Psoas muscle (tissue), 8 donors: ENCODE measurements at places on chromosomes 4 and X. TPM values are rescaled to one million over a fixed set of nuclear protein-coding genes. Genes with fewer than 3 reads are reported as not detected.
A peak's percentile ranks its signal among the peaks of the same experiment; 100 is the strongest.

Gene TSPAN5
- total RNA-seq = 3.8 TPM

Gene CYTL1
- total RNA-seq = not detected

Gene PCSK1N
- not detected for total RNA-seq

Gene F11
- not detected for total RNA-seq

Gene ADAM29
- total RNA-seq = not detected

- DNase-seq = no peak
- no peaks in the 10 kb centered on the region for H3K36me3 ChIP-seq
Measured at GRCh38 chr4:106478152-106478551, 109.6 kb upstream of the GIMD1 start.

DNA sequence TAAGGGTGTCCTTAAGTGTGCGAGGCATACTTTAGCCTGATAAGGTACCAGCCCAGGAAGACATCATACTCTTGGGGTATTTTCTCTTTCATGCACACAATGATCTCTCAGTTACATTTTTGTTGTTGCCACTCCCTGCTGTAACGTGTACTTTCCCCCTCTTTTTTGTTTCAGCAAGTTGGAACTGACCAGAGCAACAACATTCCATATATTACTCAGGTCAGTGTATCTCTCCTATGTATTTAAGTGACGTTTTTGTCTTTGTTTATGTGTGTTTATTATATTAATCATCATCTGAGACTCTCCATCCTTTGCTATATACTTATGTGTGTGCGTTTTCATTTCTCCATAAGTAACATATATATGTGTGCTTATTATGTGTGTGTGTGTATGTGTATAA is 71.3 kb upstream of the VBP1 start:
- H3K36me3 ChIP-seq = no peaks in the 10 kb centered on the region
- no peaks in the 10 kb centered on the region for H3K27me3 ChIP-seq
- no peak overlapping the region for H3K4me3 ChIP-seq
- no peak for DNase-seq

- H3K36me3 ChIP-seq = no peaks in the 10 kb centered on the region
- H3K27ac ChIP-seq = no peak overlapping the region
- no peak for DNase-seq
- H3K4me1 ChIP-seq = no peaks in the 10 kb centered on the region
- H3K27me3 ChIP-seq = no peaks in the 10 kb centered on the region
- no peak overlapping the region for H3K4me3 ChIP-seq
Measured at GRCh38 chrX:131317326-131317725, 28.2 kb upstream of the IGSF1 start.

DNA sequence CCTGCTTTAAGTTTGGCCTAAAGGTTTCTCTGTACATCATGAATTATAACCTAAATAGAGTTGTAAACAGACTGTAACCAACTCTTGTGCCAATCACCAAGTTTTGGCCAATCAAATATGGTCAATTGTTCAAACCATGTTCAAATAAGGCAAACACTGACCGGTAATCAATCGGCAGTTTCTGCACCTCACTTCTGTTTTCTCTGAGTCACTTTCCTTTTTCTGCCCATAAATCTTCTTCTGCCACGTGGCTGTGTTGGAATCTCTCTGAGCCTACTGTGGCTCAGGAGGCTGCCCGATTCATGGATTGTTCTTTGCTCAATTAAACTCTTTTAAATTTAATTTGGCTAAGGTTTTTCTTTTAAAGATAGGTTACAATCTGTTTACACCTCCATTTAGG is 16.5 kb upstream of the ENPP6 start:
- no peaks in the 10 kb centered on the region for H3K27me3 ChIP-seq
- no peak for DNase-seq

DNA sequence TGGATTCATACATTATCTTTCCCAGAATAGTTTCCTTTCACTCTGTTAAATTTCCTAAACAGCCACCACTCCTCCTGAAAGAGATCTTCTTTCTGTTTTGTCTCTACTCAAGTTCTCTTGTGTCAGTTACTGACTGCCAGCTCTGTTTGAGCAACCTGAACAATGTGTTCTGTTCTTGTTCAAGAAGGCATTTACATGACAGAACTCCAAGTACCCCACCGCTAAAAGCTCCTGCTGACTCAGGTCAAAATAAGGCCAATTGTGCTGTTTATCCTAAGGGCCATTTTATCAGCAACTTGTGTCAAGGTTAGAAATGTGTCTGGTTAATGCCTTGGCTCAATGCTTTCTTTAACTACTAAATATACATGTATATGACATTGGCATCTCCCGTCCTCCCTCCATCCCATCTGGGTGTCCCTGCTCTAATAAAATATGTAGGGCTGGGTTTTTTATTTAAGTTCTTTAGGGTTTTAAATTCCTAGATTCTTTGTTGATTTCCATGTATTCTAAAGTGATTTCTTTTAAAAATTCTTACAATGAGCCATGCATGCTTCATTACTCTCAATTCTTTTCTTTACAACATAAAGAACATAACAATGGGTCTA is 144.3 kb upstream of the PAQR3 start:
- H3K4me3 ChIP-seq = peak overlapping the region; percentile 13
- DNase-seq = no peak
- no peak overlapping the region for H3K27ac ChIP-seq
- no peaks in the 10 kb centered on the region for H3K36me3 ChIP-seq
- no peaks in the 10 kb centered on the region for H3K4me1 ChIP-seq
- no peaks in the 10 kb centered on the region for H3K27me3 ChIP-seq

- DNase-seq = no peak
- no peaks in the 10 kb centered on the region for H3K4me1 ChIP-seq
- H3K4me3 ChIP-seq = no peak overlapping the region
- no peaks in the 10 kb centered on the region for H3K36me3 ChIP-seq
- no peaks in the 10 kb centered on the region for H3K27me3 ChIP-seq
Measured at GRCh38 chr4:40995850-40996249, 218.5 kb downstream of the APBB2 start.

GRCh38 chrX:151183912-151184565 is 7.7 kb downstream of the GPR50 start:
- no peak for DNase-seq
- no peak overlapping the region for H3K27ac ChIP-seq
- H3K27me3 ChIP-seq = peaks cover 31% of the 10 kb centered on the region
- no peak overlapping the region for H3K4me3 ChIP-seq

DNA sequence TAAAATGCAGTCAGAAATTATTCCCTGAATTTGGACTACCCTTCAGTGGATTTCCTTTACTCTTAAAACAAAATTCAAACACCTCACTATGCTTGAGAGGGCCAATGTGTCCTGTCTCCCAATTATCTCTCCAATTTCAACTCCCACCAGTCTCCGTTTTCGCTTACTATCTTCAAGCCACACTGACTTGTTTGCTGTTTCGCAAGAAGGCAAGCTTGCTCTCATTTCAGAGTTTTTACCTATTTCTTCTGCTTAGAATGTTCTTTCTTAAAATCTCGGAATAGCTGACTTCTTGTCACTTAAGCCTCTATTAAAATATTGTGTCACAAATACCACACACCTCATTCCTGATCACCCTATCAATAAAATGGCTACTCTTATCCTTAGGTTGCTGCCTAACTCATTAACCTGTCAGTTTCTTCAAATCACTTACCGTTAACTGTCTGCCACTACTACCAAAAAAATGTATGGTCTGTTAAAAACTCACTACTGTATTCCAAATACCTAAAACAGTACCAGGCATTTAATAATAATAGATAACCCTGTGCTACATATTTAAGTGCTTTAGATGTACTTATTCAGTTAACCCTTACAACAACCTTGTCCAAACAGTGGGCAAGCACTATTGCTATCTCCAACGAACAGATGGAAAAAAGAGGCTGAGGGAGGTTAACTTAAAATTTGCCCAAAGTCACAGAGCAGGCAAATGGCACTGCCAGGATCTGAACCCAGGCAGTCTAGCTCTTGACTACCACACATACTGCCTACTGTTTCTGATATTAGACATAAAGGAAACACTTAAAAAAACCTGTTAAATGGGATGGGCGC is 2.9 kb downstream of the UBA6 start:
- no peak overlapping the region for H3K27ac ChIP-seq
- H3K27me3 ChIP-seq = no peaks in the 10 kb centered on the region
- H3K4me1 ChIP-seq = peaks cover 13% of the 10 kb centered on the region
- peaks cover 7% of the 10 kb centered on the region for H3K36me3 ChIP-seq
- no peak for DNase-seq

DNA sequence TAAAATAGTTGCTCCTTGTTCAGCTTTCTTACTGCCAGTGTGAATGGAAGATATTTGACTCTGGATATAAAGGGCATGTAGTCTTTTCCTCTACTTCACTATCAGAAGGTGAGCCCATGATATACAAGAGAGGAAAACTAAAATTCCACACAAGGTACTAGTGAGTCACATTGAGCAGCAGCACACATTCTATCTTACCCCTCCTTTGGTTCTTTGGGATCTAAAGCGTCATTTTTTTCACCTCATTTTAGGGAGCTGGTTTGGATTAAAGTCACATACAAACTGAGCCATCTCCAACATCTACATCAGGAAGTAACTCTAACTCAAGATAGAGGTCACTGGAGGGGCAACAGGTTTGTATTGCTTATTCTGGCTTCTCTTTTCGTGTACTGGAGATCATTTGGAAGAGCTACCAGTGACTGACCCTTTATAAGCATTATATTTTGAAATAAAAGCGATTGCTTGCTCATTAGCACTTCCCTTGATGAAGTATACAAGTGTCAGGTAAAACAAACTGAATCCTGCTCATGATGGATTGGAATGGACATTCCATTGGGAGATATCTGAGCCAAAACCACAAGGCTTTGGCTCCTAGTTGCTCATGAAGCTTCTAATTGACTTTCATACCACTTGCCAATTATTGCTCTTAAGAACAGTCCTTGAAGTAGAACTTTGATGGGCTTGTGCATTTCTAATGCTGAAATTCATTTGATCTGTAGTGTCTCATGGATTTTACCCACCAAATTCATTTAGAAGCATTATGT is 124.1 kb downstream of the SPCS3 start:
- no peak overlapping the region for H3K4me3 ChIP-seq
- no peak overlapping the region for H3K27ac ChIP-seq
- no peaks in the 10 kb centered on the region for H3K27me3 ChIP-seq

DNA sequence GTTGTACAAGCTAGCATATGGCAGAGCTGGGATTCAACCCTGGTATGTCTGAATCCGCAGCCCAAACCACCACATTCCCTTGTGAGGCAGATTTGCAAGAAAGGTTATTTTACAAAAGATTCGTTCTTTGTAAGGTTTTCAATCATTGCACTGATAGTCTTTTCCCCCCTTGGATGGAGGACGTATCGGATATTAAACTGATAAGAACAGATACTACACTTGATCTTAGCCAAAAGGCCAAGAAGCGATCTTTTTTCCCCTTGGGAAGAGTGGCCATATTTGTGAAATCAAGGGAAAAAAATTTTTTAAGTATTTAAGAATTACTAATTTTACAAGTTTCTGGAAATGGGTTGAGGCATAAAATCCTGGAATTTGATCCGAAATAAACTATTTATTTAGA is 34.4 kb upstream of the MSMO1 start:
- H3K4me3 ChIP-seq = no peak overlapping the region
- H3K36me3 ChIP-seq = peaks cover 6% of the 10 kb centered on the region
- no peaks in the 10 kb centered on the region for H3K4me1 ChIP-seq
- no peaks in the 10 kb centered on the region for H3K27me3 ChIP-seq
- DNase-seq = no peak
- H3K27ac ChIP-seq = no peak overlapping the region

DNA sequence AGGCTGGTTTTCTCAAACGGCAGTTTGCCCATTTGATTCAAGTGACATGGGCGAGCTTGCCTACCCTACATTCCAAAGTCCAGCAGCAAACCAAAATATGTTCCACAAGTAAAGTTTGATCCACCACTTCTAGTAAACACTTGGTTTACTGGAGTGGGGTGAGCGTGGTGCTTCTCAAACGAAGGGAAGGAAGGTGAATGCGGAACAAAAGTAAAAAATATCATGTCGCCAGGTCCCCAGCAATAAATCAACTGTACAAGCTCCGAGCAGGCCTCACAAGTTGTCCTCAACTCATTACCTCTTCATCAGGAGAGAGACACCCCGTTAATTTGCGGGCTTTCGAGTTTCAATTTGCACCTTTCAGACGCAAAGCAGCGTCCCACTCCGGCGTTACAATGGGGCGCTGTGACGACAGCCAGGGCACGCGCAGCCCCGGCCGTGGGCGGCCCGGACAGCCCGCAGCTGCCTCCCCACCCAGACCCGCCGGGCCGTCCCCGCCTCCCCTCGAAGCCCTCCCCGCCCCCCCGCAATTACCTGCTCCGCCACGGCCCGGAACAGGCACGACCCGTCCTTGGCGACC is 1.0 kb downstream of the OTUD4 start:
- DNase-seq = peak; percentile 81
- peak overlapping the region; percentile 83 for H3K4me3 ChIP-seq
- H3K27me3 ChIP-seq = no peaks in the 10 kb centered on the region
- peak overlapping the region; percentile 97 for H3K27ac ChIP-seq
